Stimulated activated CD4-positive, alpha-beta T cell treated with anti-CD3 and anti-CD28 coated beads, TNF-alpha, amount 100 ng/mL, for 48 hours (primary cell): ENCODE measurements at places on chromosomes 2 and 18.

GRCh38 chr2:148253685-148254084 lies 232.8 kb downstream of the MBD5 start:
- DNase-seq: no peak

DNA sequence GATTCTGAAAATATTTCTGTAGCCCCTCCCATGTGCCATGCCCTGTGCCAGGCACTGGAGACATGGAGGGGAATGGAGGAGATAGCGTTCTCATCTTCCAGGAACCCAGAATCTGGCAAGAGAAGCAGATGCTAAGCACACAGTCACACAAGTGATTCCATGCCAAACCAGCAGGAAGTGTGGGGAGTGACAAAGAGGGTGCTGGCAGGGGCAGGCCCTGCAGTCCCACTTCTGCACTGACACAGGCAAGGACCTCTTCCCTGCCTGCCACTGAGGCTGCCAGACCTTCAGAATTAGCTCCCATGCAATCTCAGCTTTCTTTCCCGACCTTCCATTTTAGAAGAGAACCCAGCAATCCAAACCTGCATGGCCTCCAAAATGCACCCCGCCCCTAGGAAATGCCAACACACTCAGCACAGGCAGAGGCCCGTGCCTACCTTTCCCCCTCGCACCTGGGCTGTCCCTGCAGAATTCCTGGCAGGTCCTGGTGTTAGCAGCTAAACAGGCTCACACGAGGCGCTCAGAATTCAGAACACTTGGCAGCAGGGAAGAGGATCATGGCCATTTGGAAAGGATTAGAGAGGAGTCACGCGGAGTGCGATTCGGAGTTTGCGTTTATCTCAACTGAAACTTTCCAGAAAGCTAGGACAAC lies 155.3 kb downstream of the MSH2 start:
- no peak for DNase-seq

GRCh38 chr2:182816866-182817265 lies 49.6 kb downstream of the FRZB start:
- no peak for DNase-seq

- DNase-seq: no peak
These were observed 26.2 kb upstream of the INSIG2 start for GRCh38 chr2:118062048-118062447.

- no peak for DNase-seq
These were observed 39.8 kb upstream of the ALPP start for GRCh38 chr2:232338759-232339106.

- DNase-seq: no peak
These were observed 84.7 kb downstream of the TNFRSF11A start for GRCh38 chr18:62409821-62410220.

- no peak for DNase-seq
These were observed 276.2 kb downstream of the CELF4 start for GRCh38 chr18:37289423-37289822.

GRCh38 chr2:5666798-5667197 lies 25.4 kb upstream of the SOX11 start:
- no peak for DNase-seq

DNA sequence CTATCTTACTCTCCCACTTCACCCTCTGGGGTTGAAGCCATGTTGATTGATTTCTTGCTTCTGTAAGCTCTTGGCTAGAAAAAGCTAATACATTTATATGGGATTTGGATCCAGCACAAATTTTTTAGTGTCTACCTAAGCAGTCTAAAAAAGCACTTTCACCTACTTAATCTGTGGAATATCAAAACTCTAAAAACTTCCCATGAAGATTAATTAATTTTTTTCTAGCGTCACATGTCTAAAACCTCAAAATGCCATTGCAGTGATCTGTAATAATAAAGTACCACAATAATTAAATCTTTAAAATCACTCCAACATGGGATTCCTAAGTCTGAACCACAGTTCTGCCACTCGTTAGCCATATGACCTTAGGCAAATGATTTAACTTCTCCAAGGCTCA lies 180.1 kb downstream of the EN1 start:
- DNase-seq: no peak

DNA sequence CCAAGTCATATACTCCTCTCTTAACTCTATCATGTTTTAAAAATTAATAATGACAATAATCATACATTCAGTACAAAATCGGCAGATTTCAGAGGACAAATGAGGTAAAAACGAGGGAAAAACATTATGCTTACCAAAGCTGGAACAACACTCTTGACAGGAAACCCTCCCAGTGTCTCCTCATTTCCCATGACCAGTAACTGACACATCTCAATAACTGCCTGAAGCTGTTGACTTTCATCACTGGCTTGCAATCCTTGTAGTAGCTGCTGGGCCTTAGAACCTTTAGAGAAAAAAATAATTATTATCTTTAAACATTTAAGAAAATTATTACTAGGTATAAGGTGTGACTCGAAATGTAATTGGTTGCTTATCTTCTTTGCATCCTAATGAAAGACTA lies 103.6 kb downstream of the TRIP12 start:
- DNase-seq: no peak

GRCh38 chr18:12593866-12594265 lies 64.0 kb downstream of the SPIRE1 start:
- DNase-seq: no peak

DNA sequence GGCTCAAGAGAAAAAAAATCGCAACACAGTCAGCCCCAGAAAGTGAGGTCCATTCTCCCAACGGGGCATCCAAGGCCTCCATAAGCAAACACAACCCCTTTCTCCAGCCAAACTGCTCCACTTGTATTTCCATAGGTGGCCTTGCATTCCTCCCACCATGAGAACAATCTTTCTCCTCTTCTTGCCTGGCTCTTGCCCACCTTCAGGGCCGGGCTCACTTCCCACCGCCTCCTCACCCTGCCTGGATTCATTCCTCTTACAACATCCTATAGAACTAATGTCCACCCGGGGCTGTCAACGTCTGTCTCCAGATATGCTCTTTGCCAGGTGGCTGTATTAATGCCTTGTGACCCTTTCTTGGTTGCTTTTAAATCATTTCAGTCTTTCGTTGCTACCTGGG lies 124.5 kb downstream of the SMAD7 start:
- DNase-seq: no peak

GRCh38 chr2:181632733-181633401 lies 24.0 kb downstream of the CERKL start:
- DNase-seq: no peak

- DNase-seq: no peak
These were observed 36.1 kb downstream of the LIMS1 start for GRCh38 chr2:108570416-108570815.

GRCh38 chr2:196927376-196928225 lies 1.1 kb upstream of the PGAP1 start:
- no peak for DNase-seq
